NCI-H526 (cell line): ENCODE measurements at places on chromosomes 3 and 15.

- no peak for DNase-seq
Measured at GRCh38 chr3:180693656-180694055, 14.4 kb upstream of the CCDC39 start.

- DNase-seq, result no peak
Measured at GRCh38 chr15:67183443-67184169, 70.9 kb downstream of the AAGAB start.

DNA sequence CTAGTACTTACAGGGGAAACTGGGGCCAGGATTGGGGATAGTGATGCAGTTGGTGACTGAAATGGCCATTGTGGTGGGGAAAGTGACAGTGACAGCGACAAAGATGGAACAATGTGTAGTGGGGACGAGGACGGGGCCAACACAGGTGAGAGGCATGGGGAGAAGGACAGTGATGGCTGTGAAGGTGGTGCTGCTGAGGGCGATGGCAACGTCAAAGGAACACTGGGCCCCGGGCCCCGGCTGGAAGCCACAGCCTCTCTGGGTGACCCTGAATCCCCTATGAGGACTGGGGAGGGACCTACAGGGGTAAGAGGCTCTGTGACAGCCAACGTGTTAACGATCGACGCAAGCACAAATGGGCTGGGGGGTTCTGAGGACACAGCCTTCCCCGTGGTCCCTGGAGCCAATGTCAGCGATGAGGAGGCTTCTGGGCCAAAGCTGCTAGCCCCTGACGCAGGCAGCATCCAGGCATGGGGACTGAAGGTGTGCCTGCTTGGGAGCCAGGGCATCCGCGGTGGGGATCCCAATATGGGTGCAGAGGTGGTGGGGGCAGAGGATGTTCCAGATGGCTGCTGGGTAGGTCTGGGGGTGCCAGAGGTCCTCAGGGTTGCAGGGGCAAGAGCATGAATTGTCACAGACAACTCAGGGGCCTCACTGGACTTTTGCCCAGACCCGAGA is 25.2 kb upstream of the GOLGA6C start:
- DNase-seq, result no peak

DNA sequence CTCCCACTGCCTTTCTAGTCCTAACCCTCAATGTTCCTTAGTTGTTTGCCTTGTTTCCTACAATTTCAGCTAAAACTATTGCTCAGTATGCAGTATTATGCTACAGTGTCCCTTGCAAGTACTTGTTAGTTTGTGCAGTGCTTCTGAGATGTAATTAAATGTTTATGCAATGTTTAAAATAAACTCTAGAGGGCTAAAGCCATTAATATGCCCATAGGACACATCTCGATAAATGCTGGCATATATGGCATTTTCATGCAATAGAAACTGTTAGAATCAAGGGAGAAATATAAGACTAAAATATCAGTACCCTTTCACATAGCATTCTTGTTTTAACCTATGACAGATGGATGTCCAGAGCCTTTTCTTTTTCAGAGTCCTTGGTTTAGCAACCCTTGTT is 59.8 kb upstream of the ACKR4 start:
- no peak for DNase-seq
